ENCODE measurements at places on chromosomes 7 and 10. TPM values are rescaled to one million over a fixed set of nuclear protein-coding genes. Genes with fewer than 3 reads are reported as not detected.

The HMX3 gene
- not detected for total RNA-seq

The ATP5F1C gene
- total RNA-seq = 287 TPM

The NACAD gene
- 5.8 TPM for total RNA-seq

The NPM3 gene
- total RNA-seq = 82.2 TPM

The GATA3 gene
- 42.4 TPM for total RNA-seq

The PBLD gene
- total RNA-seq = 4.3 TPM

The FKBP6 gene
- total RNA-seq = not detected

The INPP5A gene
- 26.6 TPM for total RNA-seq

- no peak overlapping the region for H3K27ac ChIP-seq
- H3K27me3 ChIP-seq = no peaks in the 10 kb centered on the region
- H3K36me3 ChIP-seq = no peaks in the 10 kb centered on the region
- no peak overlapping the region for H3K4me3 ChIP-seq
These were observed 38.2 kb downstream of the FOXL3 start for GRCh38 chr7:327991-328702.

DNA sequence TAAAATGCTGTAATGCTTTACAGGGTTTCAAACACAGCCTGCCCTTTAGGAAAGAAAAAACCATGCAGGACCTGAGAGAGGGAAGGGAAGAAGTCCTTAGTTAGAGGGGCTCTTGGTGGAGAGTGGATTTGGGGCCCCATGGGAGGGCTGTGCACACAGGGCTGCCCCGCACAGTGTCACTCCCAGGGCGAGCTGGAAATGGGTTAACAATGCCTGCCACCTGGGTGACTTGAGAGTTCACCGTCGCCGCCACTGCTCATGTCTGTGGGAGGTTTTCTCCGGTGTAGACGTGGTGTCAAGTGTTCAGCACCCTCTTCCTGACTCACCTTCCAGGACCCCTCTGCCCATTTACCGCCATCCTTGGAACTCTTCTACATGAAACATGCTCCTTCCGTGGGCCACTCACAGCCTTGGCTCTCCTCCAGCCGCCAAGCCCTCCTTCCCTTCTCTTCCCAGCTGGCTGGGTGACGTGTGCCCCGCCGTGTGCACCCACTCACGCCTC is 686.4 kb downstream of the SDK1 start:
- DNase-seq = no peak
- no peaks in the 10 kb centered on the region for H3K27me3 ChIP-seq
- peak overlapping the region; percentile 68 for H3K27ac ChIP-seq

- H3K36me3 ChIP-seq = no peaks in the 10 kb centered on the region
- H3K4me1 ChIP-seq = no peaks in the 10 kb centered on the region
- peaks cover 16% of the 10 kb centered on the region for H3K27me3 ChIP-seq
- H3K4me3 ChIP-seq = no peak overlapping the region
- DNase-seq = no peak
- no peak overlapping the region for H3K27ac ChIP-seq
These were observed 5.5 kb upstream of the LRGUK start for GRCh38 chr7:134121632-134122139.

GRCh38 chr7:55515569-55516279 is 56.6 kb downstream of the VOPP1 start:
- H3K36me3 ChIP-seq = peaks cover 23% of the 10 kb centered on the region
- no peak overlapping the region for H3K4me3 ChIP-seq
- H3K27ac ChIP-seq = no peak overlapping the region
- no peaks in the 10 kb centered on the region for H3K4me1 ChIP-seq

GRCh38 chr10:61332581-61332980 is 120.6 kb downstream of the TMEM26 start:
- no peaks in the 10 kb centered on the region for H3K4me1 ChIP-seq
- no peaks in the 10 kb centered on the region for H3K36me3 ChIP-seq
- H3K4me3 ChIP-seq = no peak overlapping the region

GRCh38 chr7:30280631-30281030 is 3.8 kb upstream of the ZNRF2 start:
- H3K4me1 ChIP-seq = peaks cover 8% of the 10 kb centered on the region
- H3K36me3 ChIP-seq = no peaks in the 10 kb centered on the region
- no peak for DNase-seq
- H3K27me3 ChIP-seq = peaks cover 17% of the 10 kb centered on the region

DNA sequence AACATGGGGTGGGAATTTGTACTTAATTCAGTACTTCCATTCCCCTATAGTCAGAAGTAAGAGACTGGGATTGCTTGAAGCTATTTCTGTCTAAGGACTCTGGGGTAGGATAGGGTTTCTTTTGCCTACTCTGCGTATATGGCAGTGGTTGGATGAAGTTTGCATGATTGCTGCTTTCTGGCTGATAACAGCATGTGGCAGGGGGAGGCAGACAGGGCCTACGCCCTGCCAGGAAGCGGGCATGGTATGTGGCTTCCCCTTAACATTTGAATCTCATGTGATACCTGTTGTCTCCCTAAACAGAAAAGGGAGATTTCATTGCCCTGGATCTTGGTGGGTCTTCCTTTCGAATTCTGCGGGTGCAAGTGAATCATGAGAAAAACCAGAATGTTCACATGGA is 57.1 kb downstream of the TACR2 start:
- DNase-seq = no peak
- H3K27ac ChIP-seq = no peak overlapping the region
- no peaks in the 10 kb centered on the region for H3K27me3 ChIP-seq
- no peaks in the 10 kb centered on the region for H3K4me1 ChIP-seq

- H3K27ac ChIP-seq = no peak overlapping the region
- H3K36me3 ChIP-seq = no peaks in the 10 kb centered on the region
- no peaks in the 10 kb centered on the region for H3K4me1 ChIP-seq
These were observed 30.7 kb upstream of the ACSL5 start for GRCh38 chr10:112343056-112343806.

- no peaks in the 10 kb centered on the region for H3K4me1 ChIP-seq
- no peaks in the 10 kb centered on the region for H3K27me3 ChIP-seq
- H3K27ac ChIP-seq = no peak overlapping the region
- H3K36me3 ChIP-seq = no peaks in the 10 kb centered on the region
These were observed 488.0 kb downstream of the MDFIC start for GRCh38 chr7:115409682-115410433.

- no peak overlapping the region for H3K27ac ChIP-seq
- peak overlapping the region; percentile 88 for H3K4me3 ChIP-seq
- H3K36me3 ChIP-seq = peaks cover 5% of the 10 kb centered on the region
- DNase-seq = no peak
These were observed 407 bp upstream of the MKRN1 start for GRCh38 chr7:140479739-140480084.

- H3K4me3 ChIP-seq = no peak overlapping the region
- H3K4me1 ChIP-seq = no peaks in the 10 kb centered on the region
- DNase-seq = no peak
- no peaks in the 10 kb centered on the region for H3K27me3 ChIP-seq
- no peaks in the 10 kb centered on the region for H3K36me3 ChIP-seq
These were observed 22.5 kb downstream of the SEMA3D start for GRCh38 chr7:85164376-85164775.

- H3K4me3 ChIP-seq = no peak overlapping the region
- no peak for DNase-seq
- no peaks in the 10 kb centered on the region for H3K36me3 ChIP-seq
- H3K27me3 ChIP-seq = peaks cover 15% of the 10 kb centered on the region
These were observed 11.5 kb downstream of the FAM131B start for GRCh38 chr7:143351060-143351459.

DNA sequence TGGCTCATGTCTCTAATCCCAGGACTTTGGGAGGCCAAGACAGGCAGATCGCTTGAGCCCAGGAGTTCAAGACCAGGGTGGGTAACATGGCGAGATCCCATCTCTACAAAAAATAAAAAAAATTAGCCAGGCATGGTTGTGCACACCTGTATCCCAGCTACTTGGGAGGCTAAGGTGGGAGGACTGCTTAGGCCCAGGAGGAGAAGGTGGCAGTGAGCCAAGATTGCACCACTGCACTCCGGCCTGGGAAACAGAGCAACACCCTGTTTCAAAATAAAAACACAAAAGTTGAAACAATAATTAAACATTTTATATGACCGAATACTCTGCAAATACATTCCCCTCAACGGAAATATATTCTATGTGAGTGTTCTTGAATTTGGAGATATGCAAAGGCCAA is 40.3 kb downstream of the JMJD1C start:
- no peak overlapping the region for H3K27ac ChIP-seq
- peaks cover 11% of the 10 kb centered on the region for H3K36me3 ChIP-seq
- DNase-seq = no peak
- peaks cover 5% of the 10 kb centered on the region for H3K4me1 ChIP-seq
- H3K27me3 ChIP-seq = no peaks in the 10 kb centered on the region

DNA sequence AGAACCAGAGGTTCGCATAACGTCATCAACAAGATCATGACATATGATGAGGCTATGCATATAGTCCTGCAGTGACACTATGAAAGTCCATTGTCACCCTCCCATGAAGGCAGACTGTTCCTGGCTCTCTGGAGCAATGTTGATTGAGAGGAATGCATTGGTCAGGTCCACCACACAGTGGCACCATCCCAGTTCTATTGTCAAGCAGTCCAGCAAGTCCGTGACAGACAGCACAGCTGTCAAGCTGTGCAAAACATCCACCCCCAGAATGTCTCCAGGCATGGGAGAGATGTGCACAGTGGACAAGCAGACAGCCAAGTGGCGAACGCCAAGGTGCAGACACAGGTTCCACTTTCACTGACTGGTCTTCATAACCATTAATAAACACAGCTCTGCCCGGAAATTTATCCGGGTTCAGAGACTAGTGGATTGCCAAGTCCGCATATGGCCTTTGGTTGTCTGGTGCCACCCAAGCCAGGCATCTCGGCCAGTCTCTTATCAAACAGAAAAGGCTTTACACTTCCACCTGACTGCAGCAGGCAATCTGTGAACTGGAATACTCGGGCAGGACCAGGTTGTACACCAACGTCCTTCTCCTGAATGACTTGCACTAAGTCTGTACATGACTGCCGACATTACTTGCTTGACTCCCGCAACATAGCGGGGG is 7.2 kb downstream of the RNF133 start:
- peak; percentile 38 for DNase-seq
- no peak overlapping the region for H3K4me3 ChIP-seq
- H3K27ac ChIP-seq = no peak overlapping the region
- no peaks in the 10 kb centered on the region for H3K27me3 ChIP-seq

- DNase-seq = no peak
- no peaks in the 10 kb centered on the region for H3K4me1 ChIP-seq
- H3K27ac ChIP-seq = no peak overlapping the region
These were observed 290.5 kb upstream of the LRGUK start for GRCh38 chr7:133836666-133837065.

DNA sequence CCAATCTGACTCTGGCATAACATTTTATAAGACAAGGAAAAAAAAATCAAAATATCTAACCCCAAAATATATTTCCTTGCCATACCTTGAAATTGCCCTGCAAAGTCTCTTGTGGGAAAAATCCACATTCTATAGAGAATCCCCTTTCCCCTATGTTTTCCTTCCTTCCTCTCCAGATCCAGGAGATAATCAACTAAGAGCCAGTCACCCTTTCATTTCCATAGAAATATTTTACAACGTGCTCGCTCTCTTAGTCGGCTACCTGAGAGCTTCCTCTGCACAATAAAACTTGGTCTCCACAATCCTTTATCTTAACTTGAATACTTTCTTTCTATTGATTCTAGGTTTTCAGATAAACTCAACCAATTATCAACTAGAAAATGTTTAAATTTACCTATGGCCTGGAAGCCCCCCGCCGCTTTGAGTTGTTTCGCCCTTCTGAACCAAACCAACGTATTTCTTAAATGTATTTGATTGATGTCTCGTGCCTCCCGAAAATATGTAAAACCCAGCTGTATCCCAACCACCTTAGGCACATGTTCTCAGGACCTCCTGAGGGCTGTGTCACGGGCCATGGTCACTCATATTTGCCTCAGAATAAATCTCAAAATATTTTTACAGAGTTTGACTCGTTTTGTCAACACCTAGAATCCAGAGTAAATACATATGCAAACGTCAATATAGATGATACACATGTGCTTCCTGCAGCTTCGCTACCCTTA is 869 bp downstream of the PSAP start:
- H3K4me1 ChIP-seq = peaks cover 7% of the 10 kb centered on the region
- H3K27me3 ChIP-seq = no peaks in the 10 kb centered on the region
- peak overlapping the region; percentile 99 for H3K4me3 ChIP-seq
- peak overlapping the region; percentile 91 for H3K27ac ChIP-seq

GRCh38 chr7:19752020-19752419 is 21.4 kb downstream of the TMEM196 start:
- H3K4me3 ChIP-seq = no peak overlapping the region
- H3K36me3 ChIP-seq = no peaks in the 10 kb centered on the region
- H3K27me3 ChIP-seq = no peaks in the 10 kb centered on the region
- no peak for DNase-seq

DNA sequence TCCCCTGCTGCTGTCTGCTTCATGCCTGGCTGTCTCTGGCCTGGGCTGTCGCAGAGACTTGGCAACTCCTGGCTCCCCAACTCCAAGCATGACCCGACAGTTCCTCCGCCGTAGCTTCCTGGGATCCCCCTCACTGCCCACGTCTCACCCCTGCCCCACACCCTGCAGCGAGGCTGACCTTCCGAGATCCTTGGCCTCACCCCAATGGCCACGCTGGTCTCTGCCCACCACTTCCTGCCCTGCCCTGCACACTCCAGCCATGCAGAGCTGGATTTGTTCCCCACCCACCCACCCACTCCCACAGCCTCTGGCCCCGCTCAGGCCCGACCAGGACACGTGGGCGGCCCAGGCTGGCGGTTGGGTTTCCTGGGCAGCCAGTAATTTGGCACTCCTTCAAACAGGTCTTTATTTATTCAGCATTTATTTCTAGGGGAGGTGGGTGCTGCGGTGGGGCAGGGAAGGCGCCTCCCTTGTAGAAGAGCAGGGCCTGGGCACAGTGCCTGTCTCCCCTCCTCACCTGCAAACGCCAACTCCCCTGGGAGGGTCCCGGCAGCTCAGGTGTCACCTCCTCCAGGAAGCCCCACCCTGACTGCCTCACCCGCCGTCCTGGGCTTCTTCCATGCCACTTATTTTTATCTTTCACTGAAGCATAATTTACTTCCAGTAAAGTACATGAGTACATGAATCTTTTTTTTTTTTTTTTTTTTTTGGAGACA is 25.5 kb downstream of the GTF2IRD1 start:
- peak overlapping the region; percentile 97 for H3K27ac ChIP-seq
- H3K4me3 ChIP-seq = no peak overlapping the region
- H3K36me3 ChIP-seq = peaks cover 3% of the 10 kb centered on the region

Data from endodermal cell (in vitro differentiated cells).